ENCODE measurements at places on chromosomes 3 and 15. TPM values are rescaled to one million over a fixed set of nuclear protein-coding genes. Genes with fewer than 3 reads are reported as not detected.

PTX3 gene
- total RNA-seq, result 340 TPM

NXPE3 gene
- 8.8 TPM for total RNA-seq

GPR62 gene
- total RNA-seq, result 0.20 TPM

GPR87 gene
- not detected for total RNA-seq

GOLGA6L7 gene
- not detected for total RNA-seq

GOLGA8N gene
- total RNA-seq, result 2.2 TPM

IQCH gene
- total RNA-seq, result 3.7 TPM

COL8A1 gene
- total RNA-seq, result 21.3 TPM

SUSD5 gene
- 2.9 TPM for total RNA-seq

C3orf85 gene
- total RNA-seq, result not detected

CELSR3 gene
- total RNA-seq, result 0.73 TPM

LRRC15 gene
- total RNA-seq, result under 0.01 TPM

C15orf62 gene
- not detected for total RNA-seq

NANOGP8 gene
- total RNA-seq, result 0.73 TPM

ILDR1 gene
- total RNA-seq, result not detected

STRA6 gene
- total RNA-seq, result not detected

GOLGA8H gene
- total RNA-seq, result under 0.01 TPM

ADGRG7 gene
- total RNA-seq, result not detected

CTDSPL gene
- 30.9 TPM for total RNA-seq

DCLK3 gene
- total RNA-seq, result not detected

IQGAP1 gene
- total RNA-seq, result 287 TPM

ZPLD1 gene
- total RNA-seq, result not detected

ASB7 gene
- total RNA-seq, result 13.5 TPM

KBTBD8 gene
- total RNA-seq, result 0.73 TPM

GPR27 gene
- total RNA-seq, result under 0.01 TPM

VWA5B2 gene
- total RNA-seq, result not detected

TUSC2 gene
- total RNA-seq, result 11.9 TPM

FGD5 gene
- 5.3 TPM for total RNA-seq

ANP32A gene
- total RNA-seq, result 49.7 TPM

LDHAL6B gene
- not detected for total RNA-seq

FBXL2 gene
- 6.6 TPM for total RNA-seq

MEX3B gene
- total RNA-seq, result 2.0 TPM

EPHB3 gene
- total RNA-seq, result 1.4 TPM

CPA3 gene
- not detected for total RNA-seq

GAP43 gene
- total RNA-seq, result 0.39 TPM

EIF4E3 gene
- 2.9 TPM for total RNA-seq

PROK2 gene
- total RNA-seq, result not detected

TMEM40 gene
- not detected for total RNA-seq

SLC27A2 gene
- under 0.01 TPM for total RNA-seq

RHOV gene
- not detected for total RNA-seq

WNT7A gene
- total RNA-seq, result not detected

SETD5 gene
- 83.0 TPM for total RNA-seq

FAM107A gene
- total RNA-seq, result not detected

BNC1 gene
- 14.3 TPM for total RNA-seq
